Neural crest cell (in vitro differentiated cells): ENCODE measurements at places on chromosomes 3 and 15. TPM values are rescaled to one million over a fixed set of nuclear protein-coding genes. Genes with fewer than 3 reads are reported as not detected.
A peak's percentile ranks its signal among the peaks of the same experiment; 100 is the strongest.

ABI3BP gene
- total RNA-seq, result not detected in 2 replicates

DNA sequence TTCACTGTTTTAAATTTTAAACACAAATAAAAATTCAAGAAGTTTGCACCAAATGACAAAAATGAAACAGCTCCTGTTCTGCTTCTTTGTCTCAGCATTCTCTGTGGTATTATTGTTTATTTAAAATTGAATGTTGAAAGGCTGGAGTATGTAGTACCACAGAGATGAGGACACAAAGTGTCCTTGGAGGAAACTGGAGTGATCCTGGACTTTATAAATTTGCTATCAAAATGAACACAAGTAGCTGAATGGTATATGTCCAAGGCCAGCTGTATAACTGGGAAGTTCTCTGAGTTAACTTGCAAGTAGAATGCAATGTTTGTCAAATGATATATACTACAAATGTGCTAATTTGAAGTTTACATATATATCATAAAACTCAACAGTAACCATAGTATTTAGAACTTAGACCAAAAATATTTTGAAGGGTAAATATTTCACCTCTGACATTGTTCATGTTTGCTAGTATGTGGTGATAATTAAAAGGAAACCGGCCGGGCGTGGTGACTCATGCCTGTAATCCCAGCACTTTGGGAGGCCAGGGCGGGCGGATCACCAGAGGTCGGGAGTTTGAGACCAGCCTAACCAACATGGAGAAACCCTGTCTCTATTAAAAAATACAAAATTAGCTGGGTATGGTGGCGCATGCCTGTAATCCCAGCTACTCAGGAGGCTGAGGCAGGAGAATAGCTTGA lies 12.3 kb downstream of the BTLA start:
- no peak for DNase-seq

- peak; percentile 66 for DNase-seq
Measured at GRCh38 chr3:169668957-169669741, 5.6 kb upstream of the MECOM start.

TMEM40 gene
- not detected in 2 replicates for total RNA-seq

FGF12 gene
- 3.0 and 4.0 TPM in 2 replicates for total RNA-seq

ADCY5 gene
- total RNA-seq, result 2.2 and 2.8 TPM in 2 replicates

GRCh38 chr15:41233367-41233771 lies 2.3 kb downstream of the CHP1 start:
- DNase-seq, result no peak

DNA sequence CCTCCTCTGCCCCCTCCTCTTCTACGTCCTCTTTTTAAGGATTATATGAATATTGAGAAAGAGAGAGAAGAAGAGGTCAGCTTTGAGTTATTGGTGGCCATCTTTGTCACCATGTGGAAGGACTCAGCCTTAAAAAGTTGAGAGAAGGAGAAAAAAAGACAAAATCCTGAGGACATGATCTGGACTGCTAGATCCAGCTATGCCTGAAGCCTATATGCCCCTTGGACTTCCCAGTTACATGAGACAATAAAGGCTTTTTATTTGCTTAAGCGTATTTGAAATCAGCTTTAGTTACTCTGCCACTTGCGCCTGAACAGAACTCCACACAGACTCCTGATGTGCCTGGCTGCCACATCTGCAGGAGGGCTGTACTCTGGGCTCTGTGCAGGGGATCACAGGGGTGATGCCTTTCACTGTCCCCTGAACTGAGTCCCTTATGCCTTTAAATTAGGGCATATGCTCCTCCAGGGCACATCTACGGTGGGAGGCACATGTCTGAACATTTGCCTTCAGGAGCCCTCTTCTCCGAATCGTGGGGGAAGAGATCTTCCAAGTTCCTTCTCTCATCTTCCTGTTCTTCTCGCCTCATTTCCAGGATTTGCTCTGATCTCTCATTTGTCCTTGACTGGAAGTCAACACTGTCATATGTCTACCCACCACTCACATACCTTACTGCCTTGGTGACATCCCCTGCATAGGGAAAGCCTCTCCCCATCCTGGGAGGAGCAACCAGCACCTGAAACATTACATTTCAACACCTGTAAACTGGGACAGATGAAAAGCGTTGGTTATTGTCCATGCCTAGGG lies 14.0 kb upstream of the PLA2G4E start:
- DNase-seq, result no peak

DNA sequence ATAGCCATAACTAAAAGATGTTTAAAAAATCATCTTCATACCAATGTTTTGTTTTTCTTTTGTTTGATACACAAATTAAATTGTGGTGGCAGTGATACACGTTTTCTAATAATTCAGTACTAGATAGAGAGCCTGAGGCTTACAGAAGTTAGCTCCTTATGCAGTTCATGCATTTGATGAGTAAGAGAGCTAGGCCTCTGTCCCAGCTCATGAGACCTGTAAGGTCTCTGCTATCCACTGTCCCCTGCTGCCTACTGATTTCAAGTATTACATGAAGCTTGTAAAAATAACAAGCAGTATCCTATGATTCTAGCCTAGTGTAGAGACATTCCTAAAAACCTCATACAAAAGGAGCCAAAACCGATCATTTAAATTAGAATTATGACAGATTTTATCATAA lies 144.5 kb downstream of the MBNL1 start:
- no peak for DNase-seq

- DNase-seq, result no peak
Measured at GRCh38 chr3:57983734-57984518, 24.3 kb upstream of the FLNB start.

MKRN2OS gene
- total RNA-seq, result not detected in 2 replicates

MUC13 gene
- not detected in 2 replicates for total RNA-seq

DNA sequence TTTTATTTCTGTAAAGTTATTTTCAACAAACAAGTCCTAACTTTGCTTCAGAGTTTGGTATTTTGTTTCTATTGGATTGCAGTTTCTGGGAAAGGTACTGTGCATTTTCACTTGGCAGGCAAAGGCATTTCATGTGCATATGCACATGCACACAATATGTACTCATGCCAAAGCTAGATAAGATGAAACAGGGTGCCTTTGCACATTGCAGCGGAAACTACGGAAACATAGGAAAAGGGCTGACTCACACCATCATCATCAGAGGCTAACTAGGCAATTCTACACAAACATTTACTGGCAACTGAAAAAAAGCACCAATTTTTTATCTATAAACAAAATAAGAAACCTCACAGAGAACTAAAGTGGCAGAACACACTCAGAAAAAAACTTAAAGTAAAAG lies 550.6 kb upstream of the NECTIN3 start:
- DNase-seq, result no peak

- DNase-seq, result no peak
Measured at GRCh38 chr15:79629687-79630086, 197.6 kb downstream of the MINAR1 start.

GRCh38 chr15:81314378-81314777 lies 9.6 kb downstream of the STARD5 start:
- no peak for DNase-seq

- DNase-seq, result no peak
Measured at GRCh38 chr15:29849716-29850115, 27.4 kb upstream of the TJP1 start.

GRCh38 chr15:83153288-83153687 lies 45.8 kb downstream of the TM6SF1 start:
- DNase-seq, result no peak
